Activated CD4-positive, alpha-beta T cell treated with anti-CD3 and anti-CD28 coated beads for 4 hours (primary cell): ENCODE measurements at places on chromosomes 3 and 15.

GRCh38 chr3:178676942-178677790 is 140.9 kb downstream of the KCNMB2 start:
- DNase-seq, result no peak

- DNase-seq, result no peak
Measured at GRCh38 chr15:93800805-93801204, 430.6 kb upstream of the MCTP2 start.

DNA sequence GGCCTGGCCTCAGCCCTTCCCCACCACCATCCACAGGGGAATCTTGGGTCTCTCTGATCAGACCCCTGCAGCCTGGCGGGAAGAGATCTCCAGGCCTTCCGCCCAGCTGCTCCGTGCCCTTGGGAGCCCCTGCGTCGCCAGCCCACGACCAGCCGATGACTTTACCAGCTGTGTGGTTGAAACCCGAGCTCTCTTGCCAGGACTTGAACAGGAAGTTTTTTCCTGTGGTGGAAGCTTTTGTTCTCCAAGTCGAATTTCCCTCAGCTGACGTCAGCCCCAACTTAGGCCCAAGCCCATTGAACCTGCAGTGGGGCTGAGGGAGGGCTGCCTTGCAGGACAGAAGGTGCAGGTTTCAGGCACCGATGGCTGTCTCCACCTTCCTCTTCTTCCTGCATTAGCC is 51.7 kb upstream of the SMAD3 start:
- DNase-seq, result no peak

- DNase-seq, result no peak
Measured at GRCh38 chr3:111749171-111750170, 109.6 kb upstream of the PHLDB2 start.

- no peak for DNase-seq
Measured at GRCh38 chr3:108234387-108234957, 12.2 kb upstream of the IFT57 start.

DNA sequence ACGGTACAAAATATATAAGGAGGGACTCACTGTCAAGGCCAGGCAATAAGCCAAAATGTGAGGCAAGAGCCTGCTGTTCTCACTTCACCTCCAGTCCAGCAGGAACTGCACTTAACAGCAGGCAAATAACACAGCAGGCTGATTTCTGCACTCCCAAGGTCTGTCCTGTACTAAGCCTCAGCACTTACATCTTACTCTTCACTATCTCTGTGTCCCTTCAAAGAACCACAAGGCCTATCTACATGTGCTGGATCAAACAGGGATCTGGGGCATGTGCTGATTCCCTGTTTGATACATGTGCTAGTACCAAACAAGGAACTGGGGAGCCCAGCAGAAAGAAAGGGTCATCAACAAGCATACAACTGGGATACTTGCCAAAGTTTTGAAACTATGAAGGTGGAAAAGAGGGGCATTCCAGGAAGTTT is 22.2 kb downstream of the UACA start:
- DNase-seq, result no peak

DNA sequence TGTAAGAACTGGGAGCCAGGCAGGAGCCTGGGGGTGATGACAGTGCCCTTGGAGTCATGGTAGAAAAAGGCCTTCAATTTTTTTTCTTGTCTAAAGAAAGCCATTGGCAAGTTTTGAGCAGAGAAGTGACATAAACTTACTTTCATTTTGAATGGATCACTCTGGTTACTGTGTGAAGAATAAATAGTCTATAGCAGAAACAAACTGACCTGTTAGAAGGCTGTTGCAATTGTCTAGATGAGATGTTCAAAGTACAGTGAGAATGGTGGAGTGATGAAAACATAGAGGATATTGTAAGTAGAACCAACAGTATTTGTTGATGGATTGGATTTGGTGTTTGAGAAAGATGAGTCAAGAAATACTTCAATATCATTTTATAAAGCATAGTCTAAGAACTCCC is 439.9 kb downstream of the TBL1XR1 start:
- no peak for DNase-seq

DNA sequence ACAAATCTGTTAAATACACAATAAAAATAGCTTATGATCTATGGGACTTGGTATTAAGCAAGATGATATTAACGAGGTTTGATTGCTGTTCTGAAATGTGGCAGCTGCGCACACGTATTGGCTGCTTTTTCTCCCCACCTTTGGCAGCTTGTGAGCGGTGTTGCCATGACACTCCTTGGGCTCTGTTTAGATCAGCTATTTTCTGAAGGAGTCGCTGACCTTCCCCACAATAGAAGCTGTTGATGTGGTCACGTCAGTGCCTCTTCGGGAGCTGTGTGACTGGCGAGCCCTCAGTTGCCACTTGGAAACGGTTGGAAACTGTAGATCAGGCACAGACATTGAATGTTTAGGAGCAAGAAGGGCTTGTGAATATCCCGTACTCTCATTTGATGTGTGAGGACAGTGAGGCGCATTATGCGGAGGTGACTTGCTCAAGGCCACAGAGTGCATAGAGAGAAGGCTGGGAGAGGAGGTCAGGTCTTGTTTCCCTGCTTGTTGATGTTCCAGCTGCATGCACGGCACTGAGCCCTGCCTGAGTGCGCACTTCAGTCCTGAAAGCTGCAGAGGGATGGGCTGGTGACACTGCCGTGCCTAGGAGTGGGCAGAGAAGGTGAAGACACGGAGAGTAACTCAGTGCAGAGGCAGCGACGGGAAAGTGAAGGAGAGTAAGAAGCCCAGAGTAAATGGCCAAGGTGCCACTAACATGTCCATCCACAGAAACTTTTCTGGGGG is 198.4 kb downstream of the LPP start:
- DNase-seq, result no peak

DNA sequence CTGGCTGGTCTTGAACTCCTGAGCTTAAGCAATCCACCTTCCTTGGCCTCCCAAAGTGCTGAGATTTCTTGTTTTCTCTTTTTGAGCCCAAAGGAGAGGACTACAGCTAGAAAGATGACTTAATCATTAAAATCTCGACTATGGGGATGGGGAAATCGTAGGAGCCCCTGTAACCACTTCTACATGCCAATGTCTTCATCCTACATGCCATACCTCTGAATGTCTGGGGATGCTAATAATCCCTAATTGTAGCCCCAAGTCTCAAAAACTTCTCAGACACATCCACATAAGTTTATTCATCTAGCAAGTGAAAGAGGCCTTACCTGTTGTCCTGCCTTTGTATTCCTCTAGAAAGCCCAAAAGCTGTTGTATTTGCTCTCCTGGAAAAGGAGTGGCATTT is 3.7 kb upstream of the RHOV start:
- DNase-seq, result no peak

GRCh38 chr3:14000556-14000955 is 120.7 kb upstream of the WNT7A start:
- no peak for DNase-seq

DNA sequence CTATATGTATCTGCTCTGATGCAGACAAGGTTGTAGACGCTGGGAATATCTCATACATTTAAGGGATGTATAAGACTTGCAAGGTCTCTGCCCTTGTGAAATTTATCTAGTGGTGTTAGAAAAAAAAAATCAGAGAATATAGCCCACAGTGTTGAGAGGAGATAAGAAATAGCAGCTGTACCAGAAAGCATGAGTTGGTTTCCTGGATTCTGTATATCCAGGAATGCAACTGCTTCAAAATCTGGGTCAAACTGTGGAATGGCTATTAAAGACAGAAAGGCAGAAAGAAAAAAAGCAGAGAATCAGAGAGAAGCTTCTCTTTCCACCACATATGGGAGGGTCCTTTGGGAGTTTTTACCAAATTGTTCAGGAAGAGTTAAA is 1.5 kb upstream of the TMEM212 start:
- DNase-seq, result no peak

- no peak for DNase-seq
Measured at GRCh38 chr3:137222736-137223225, 265.0 kb downstream of the IL20RB start.

DNA sequence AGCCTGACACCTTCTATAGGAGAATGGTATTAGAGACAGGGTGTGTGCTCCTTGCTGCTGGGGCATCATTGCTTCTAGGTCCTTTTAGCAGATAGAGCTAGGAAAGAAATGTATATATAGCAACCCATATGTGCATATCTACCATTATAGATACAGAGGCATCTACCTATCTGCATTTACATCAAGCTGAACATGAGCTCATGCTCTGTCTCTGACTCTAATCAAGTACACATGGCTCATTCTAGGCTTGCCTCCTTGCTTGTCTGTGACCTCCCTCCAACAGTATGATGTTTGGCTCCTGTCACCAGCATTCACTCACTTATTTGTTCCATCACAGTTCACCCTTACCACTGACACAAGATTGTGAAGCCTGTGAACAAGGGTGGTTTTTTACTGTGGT is 133.4 kb downstream of the EEFSEC start:
- no peak for DNase-seq

DNA sequence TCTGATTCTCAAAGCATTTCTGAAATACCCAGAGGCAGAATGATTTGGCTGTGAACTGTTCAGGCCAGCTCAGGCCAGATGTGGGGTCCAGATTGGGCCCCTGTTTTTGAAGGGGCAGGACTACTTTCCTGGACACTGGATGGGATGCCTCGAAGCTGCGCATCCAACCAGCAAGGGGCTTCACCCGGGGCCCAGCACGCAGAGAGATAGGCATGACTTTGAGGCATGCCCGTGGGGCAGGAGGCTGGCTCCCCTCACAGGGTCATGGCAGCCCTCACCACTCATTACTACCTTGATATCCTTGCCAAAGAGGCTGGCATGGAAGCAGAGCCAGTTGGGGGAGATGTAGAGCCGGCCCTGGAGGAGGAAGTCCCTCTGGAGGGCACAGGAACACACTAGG is 30.1 kb downstream of the GRAMD2A start:
- no peak for DNase-seq

DNA sequence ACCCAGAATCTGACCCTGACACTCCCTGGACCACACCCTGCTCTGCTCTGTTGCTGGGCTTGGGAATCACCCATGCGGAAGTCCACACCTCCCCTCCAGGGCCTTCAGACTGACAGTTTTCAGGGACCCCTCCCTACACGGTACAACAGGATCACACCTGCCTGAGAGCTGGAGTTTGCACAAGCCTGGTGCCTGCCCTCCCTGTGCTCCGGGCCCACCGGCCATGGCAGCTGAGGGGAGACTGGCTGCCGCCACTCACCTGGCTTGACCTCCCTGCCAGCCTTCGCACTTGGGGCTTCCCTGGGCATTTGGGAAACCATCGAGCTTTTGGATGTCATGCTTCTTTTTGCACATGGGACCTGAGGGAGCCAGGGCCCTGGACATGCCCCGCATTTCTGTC is 95.9 kb upstream of the ANKRD34C start:
- no peak for DNase-seq

- no peak for DNase-seq
Measured at GRCh38 chr3:33722191-33722590, 4.1 kb upstream of the CLASP2 start.

GRCh38 chr3:139448104-139448503 is 28.2 kb downstream of the RBP2 start:
- DNase-seq, result no peak

DNA sequence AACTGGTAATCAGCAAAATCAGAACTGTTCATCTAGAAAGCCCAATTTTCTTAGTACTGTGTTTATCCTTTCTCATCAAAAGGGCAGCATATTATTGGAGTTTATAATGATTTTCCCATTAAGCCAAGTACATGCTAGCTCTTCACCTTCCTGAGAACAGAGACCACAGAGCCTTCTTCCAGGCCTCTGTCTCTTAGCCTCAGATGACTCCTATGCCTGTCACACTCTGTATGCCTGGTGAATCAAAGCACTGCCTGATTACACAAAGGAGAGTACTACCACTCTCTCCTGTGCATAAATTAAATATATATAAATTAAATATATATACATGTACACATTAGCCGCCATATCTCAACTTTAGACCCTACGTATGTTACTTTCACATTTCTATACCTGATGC is 636.1 kb downstream of the NTRK3 start:
- DNase-seq, result no peak

- DNase-seq, result no peak
Measured at GRCh38 chr3:7421065-7421464, 560.1 kb downstream of the GRM7 start.

DNA sequence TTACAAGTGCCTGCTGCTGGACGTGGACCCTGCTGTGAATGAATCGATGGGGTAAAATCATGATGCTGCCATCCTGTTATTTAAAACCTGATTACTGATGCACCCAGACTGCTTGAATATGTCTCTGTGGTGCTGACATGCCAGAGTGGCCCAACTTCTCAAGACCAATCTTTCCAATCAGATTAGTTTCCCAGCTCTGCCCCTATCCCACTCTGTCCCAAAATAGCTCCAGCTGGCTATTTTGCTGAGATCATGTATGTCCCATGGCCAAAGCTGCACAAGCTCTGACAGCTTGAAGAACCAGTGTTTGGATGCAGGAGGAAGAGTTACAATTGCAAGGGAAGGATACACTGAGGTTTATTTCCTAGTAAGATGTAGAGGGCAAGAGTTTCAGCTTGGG is 153.6 kb downstream of the TMEM108 start:
- no peak for DNase-seq

GRCh38 chr3:134428401-134428800 is 54.2 kb upstream of the AMOTL2 start:
- no peak for DNase-seq

- no peak for DNase-seq
Measured at GRCh38 chr3:138686771-138687221, 78.2 kb downstream of the FAIM start.

DNA sequence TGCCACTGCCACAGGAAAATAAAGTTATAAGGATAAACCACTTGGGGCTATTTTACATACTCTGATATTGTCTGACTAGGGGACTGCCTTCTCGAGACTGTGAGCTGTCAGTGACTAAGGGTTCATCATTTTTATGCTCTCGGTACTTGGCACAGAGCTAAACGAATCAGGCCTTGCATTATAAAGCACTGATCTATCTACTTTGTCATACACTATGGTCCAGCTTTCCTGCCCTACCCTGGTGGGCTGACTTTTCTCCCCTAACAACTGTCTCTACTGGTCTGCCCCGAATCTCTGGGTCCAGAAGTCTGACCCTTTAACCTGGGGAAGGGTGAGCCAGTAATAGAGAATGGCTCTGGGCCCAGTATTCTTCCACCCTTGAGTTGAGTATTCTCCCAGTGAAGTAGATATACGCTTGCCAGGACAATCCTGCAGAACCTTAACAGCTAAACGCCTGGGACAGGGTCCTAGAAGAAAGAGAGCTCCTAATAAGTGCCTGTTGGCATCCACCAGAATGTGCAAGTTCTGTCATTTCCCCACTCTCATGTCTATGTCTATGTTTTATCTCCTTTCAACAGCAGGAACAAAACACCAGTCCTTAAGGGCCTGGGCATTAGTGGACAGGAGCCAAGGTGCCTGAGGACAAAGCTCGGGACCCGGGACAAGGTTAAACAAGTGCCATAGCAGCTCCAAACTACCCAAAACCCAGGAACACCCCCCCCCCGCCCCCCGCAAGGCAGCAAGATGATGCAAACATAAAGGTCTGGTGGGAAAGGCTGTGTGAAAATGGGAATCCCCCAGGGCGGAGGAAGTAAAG is 1.2 kb downstream of the LARP6 start:
- DNase-seq, result no peak
